ENCODE measurements at places on chromosomes 4 and X.

DNA sequence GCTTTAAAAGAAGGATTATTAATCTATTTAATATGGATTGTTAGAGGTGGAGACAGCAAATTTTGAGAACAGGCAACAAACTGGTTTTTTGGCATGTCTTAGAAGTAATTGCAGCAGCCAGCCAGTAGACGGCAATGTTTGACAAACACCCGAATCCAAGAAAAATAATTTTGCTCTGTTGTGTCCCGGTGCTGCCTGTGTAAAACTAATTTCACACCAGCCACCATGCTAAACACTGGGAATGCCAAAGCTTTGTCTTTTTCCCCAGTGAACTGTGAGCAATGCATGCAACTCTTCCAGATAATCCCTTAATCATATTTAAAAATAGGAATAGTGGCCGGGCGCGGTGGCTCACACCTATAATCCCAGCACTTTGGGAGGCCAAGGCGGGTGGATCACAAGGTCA is 25.9 kb downstream of the SMIM31 start:
- DNase-seq = peak; percentile 18

DNA sequence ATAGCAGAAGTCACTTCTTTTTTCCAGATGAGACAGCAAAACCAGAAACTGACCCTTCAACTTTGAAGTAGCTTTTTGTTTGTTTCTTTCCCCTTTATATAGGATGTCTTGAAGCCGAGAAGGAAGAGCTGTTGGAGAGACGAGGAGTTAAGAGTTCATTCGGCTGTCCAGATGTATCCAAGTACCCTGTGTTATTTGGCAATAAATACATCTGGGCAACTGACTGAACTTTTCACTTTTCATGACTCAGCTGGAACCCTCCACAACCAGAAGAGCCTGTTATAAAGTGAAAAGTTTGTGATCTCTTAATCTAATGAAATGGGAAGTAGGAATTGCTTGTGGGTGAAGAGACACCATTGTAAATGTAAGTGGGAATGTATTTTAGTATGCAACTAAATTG is 131.2 kb downstream of the HTR2C start:
- DNase-seq = no peak

GRCh38 chr4:178672512-178672911 is 1230.3 kb upstream of the AGA start:
- DNase-seq = no peak

DNA sequence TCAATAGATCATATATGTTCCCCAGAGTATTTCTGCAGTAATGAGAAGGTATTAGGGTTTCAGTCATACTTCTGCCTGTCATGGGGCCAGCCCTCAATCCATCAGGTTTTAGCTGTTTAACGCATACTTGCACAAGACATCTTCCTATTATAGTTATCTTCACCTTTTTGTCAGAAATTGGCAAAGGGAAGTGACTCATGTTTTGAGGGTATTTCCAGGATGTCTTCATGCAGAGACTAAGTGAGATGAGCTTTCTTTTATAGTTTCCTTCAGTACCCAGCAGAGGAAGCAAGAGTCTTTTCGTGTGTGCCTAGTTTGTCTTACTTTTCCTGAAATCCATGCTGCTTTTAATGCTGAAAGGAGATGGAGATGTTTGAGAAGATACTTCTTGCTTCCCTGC is 9.5 kb downstream of the CSTF2 start:
- DNase-seq = peak; percentile 63

DNA sequence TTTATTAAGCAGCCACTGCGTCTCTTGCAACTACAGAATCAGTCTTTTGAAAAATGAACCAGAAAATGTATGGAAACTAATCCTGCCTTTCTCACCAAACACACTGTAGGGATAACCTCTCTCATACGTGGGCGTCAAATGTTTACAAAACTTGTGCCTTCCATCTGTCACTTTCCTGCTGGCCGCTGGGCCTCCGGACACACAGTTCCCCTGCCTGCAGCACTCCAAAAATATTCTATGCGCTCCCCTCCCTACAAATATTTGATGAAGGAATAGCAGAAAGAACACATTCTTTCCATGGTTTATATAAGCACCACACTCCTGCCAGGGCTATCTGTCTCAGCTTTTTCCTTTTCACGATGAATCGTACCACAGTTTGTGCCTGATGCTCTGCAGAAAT is 14.9 kb upstream of the CYTL1 start:
- DNase-seq = no peak

DNA sequence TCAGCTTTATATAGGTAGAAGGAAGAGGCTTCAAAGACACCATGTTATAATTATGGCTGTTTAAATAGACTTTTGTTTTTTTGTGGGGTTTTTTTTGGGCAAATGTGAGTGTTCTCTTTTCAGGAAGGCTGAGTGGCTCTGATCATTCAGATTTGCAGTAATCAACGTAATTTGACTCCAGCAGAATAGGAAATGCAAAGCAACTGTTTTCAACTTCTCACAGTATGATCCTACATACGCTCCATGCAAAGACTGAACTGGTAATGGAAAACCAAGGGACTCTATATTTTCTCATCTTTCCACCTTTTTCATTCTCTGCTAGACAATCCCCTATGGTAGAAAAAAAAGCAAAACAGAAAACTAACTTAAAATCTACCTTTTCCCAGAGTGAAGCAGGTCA is 10.8 kb downstream of the ADH1B start:
- no peak for DNase-seq

GRCh38 chr4:152417673-152418072 is 118.2 kb downstream of the FBXW7 start:
- no peak for DNase-seq

- DNase-seq = no peak
These were observed 79.2 kb upstream of the BOD1L1 start for GRCh38 chr4:13706716-13707115.

DNA sequence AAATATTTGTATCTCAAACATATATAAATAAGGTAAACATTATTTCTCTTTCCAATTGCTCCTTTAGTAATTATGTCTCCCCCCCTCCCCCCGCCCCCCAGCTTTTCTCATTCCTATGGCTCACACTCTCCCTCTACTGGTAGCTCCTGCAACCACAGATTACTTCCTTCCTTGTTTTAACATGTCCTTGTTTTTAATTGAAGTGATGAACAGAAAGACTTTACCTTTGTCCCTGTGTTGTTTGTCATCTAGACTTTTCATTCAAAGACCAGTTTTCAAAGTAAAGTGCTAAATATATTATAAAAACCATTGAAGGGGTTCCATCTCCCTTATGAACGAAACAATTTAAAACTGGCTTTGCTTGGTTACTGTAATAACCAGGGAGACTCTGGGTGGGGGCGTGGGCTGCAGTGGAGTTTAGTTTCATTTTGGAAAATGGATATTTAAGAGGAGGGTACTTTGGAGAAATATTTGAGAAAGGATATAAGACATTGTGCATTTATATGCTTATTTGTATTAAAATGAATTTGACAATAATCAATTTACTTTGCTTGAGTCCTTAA is 352.9 kb downstream of the RAPGEF2 start:
- DNase-seq = no peak

GRCh38 chr4:91527056-91527455 is 776.7 kb upstream of the GRID2 start:
- DNase-seq = no peak

GRCh38 chrX:103918050-103918449 is 44.4 kb upstream of the TMSB15B start:
- peak; percentile 23 for DNase-seq

DNA sequence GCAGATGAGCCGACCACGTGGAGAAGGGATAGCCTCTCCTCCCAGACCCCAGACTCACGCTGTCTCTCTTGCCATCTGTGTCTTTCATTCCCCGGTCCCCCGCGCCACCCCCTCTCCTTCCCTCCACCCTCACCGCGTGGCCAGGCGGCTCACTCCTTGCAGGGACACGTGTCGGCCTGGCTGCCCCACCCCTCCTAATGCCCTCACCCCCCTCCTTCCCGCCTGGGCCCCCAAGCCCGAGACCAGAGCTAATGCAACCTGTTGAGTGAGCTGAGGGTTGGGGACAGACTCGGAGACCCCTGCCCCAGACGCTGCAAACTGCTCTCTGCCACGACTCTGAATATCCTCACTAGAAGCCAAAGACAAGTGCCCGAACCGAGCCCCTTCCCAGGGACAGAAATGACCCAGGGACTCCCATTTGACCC is 1.8 kb downstream of the SLC38A5 start:
- DNase-seq = peak; percentile 20

DNA sequence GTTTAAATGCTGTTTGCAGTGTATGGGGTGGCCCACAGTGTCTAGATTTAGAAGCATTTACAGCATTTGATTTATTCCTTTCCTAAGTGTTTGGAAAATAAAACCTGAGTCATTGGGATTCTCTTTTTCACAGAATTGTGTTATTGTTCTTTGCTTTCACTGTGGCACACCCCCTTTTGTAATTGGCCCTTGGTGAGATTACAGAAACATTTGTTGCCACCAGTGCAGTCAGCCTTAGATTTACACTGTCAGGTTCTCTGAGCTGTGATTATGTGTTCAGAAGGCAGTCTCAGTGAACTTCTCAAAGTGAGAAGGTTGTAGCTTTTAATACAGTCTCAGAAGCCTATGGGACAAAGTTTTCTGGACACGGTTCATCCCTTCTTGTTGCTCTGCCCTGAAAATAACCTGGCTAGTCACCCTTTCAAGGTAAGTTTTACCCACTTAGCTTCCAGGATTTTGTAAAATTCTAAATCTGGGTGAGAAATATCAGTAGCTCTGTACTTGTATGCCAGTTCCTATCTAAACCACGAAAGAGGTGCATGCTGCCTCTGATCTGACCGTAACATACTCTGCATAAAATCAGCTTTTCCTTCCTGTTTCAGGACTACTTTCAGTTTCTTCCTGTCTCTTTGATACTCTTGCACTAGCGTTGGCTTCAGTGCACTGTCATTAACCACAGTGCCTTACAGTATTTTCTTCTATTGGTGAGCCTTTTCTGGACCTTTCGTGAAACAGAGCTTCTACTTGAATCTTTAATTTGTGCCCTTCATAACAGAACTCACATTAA is 12.6 kb downstream of the RUFY3 start:
- peak; percentile 34 for DNase-seq

DNA sequence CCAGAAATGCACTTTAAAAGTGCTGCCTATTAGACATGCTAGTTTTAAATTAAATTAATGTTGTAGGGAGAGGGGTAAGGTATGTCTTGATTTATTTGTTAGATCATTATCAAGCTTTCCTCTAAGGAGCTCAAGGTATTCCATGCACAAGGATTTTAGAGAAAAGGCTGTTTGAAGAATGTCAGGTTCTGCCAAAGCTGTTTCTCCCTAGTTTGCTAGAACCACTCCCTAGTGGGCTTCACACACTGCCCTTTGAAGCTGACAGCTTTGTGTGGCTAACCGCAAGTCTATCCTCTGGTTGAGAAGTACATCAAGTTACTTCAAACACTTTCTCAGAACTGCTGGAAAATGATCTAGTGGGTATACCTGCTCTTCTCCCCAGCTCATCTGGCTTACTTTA is 32.3 kb downstream of the RASL11B start:
- no peak for DNase-seq

DNA sequence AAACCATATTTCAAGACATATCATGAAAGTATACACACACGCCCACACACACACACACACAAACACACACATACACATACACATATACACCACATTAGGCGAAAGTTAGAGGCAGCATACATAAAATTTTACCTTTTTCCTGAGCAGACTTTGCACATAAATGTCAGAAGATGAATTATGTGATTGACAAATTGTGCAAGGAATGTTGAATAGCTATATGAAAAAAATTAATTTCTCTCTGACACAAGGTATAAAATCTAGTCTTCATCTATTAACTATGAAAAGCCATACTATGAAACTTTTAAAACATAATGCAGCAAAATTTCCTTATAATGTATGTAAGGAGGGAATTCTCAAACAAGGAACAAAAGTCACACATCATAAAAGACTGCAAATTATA is 24.4 kb downstream of the FSTL5 start:
- DNase-seq = no peak

GRCh38 chr4:181308476-181309312 is 934.5 kb upstream of the TENM3 start:
- no peak for DNase-seq

DNA sequence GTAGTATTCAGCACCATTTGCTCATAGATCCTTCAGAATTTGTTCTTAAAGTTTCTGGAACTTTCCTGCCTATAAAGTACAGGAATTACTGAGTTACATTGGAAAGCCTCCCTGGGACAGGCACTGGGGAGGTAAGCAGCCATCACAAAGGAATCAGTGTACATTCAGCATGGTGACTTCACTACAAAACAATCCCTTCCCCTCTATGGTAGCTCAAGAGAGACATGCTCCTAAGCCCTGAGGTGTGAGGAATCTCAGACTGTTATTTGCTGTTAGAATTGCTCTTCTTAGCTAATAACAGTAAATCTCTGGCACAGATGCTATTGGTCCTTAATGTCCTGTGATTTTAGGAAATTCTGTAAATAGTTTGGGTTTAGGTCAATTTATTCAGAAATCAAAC is 1898.0 kb upstream of the PCDH7 start:
- no peak for DNase-seq

DNA sequence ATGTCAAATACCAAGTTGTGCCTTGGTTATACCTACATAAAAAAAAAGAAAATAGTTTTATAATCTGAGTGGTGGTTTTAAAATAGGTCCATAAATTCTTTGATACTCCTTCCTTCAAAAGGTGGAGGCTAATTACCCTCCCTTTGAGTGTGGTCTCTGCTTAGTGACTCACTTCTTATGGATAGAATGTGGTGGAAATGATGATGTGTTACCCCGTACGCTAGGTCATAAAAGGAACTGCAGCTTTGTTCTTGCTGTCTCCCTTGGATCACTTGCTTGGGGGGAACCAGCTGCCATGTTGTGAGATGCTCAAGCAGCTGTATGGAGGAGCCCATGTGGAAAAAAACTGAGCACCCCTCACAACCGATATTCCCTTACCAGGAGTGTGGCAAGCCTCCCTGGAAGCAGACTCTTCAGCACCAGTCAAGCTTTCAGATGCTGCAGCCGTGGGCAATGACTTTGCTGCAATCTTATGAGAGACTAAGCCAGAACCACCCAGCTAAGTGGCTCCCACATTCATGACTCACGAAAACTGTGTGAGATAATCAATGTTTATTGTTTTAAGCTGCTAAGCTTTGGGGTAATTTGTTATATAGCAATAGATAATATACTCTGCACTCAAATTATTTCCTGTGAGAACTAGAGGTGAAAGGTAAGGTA is 195.0 kb upstream of the GATB start:
- no peak for DNase-seq

- no peak for DNase-seq
These were observed 1.4 kb downstream of the CPLX1 start for GRCh38 chr4:824461-825062.
